Renal cortical epithelial cell (primary cell): ENCODE measurements at places on chromosomes 1 and 21. TPM values are rescaled to one million over a fixed set of nuclear protein-coding genes. Genes with fewer than 3 reads are reported as not detected.

DNA sequence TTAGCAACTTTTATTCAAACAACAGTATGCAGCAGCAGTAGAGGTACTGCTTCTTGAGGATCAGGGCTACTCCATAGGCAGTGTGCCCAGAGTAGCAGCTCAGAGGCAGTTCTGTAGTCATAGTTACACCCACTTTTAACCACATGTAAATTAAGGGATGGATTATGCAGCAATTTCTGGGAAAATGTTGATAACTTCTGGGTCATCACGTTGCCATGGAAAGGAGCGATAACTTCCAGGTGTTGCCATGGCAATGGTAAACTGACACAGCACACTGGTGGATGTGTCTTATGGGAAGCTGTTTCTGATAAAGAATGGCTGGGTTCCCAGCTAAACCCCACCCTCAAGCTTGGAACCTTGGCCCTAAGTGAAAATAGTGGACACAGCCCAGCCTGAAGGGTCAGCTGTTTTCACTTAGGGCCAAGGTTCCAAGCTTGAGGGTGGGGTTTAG is 29.0 kb upstream of the PLA2G2A start:
- peak; percentile 2 for DNase-seq

GRCh38 chr1:80305466-80305865 is 1298.9 kb upstream of the ADGRL4 start:
- DNase-seq: no peak

DNA sequence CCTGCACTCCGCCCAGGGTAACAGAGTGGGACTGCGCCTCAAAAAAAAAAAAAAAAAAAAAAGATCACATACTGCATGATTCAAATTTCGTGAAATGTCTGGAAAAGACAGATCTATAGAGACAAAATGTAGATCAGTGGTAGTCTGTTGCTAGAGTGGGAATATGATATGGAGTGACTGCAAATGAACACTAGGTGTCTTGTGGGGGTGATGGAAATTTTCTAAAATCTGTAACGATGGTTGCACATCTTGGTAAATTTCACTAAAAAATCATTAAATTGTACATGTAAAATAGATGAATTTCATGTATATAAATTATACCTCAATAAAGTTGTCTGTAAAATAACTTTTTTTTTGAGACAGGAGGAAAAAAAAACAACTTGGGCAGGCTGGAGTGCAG is 5.5 kb downstream of the AIDA start:
- no peak for DNase-seq

The DIRAS3 gene
- 0.17 and 0.30 TPM in 2 replicates for total RNA-seq

The TESK2 gene
- 1.0 and 1.6 TPM in 2 replicates for total RNA-seq

The TEX38 gene
- total RNA-seq: not detected in 2 replicates

The OR2T35 gene
- total RNA-seq: under 0.01 TPM in 1 of 2 replicates, not detected in the other

The F13B gene
- not detected in 2 replicates for total RNA-seq
